Activated gamma-delta T cell treated with anti-CD3 and anti-CD28 coated beads, Interleukin-2, amount 50 U/mL, for 16 hours (primary cell): ENCODE measurements at places on chromosomes 16 and 17.
A peak's percentile ranks its signal among the peaks of the same experiment; 100 is the strongest.

DNA sequence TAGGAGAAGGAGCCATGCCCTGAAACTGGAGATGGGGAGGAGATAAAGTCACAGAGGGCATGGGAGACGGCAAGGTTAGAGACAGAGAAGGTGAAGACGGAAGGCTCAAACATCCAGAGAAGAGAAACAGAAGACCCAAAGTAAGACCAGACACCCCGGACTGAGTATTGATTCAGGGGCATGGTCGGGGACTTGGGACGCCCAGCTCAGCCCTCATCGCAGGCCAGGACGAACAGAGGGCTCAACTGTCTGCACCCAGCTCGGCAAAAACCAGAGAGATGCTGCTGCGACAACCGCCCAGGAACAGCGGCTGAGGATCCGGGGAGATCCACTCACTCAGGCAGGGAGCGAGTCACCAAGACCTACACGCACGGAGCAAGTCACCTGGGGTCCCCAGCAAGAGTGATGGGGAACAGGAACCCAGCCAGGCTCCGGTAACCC lies 999 bp downstream of the XYLT1 start:
- no peak for DNase-seq

GRCh38 chr17:52465407-52465806 lies 306.9 kb upstream of the CA10 start:
- DNase-seq, result no peak

- no peak for DNase-seq
These were observed 23.6 kb upstream of the MRPS23 start for GRCh38 chr17:57873261-57874057.

DNA sequence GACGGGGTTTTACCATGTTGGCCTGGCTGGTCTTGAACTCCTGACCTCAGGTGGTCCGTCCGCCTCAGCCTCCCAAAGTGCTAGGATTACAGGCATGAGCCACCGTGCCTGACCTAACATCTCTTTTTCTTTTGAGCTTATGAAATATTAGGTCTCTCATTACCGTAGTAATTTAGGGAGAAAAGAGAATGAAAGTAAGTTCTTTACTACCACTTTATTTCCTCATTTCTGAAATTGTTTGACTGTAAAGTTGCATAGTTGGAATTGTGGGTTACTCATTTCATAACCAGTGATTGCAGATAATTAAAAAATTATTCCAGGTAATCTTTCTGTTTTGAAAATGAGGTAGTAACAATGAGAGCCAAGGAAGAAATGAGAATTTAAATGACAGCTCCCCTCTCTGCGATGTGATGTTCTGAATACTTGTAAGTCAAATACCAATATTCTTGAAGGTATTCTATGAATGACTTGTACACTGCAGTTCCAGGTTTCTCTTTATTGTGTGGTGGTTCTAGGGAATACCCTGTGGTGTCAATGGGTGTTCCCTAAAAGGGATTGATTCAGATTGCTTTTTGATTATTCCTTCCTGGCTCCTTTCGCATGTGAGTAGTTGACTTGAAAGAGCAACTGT lies 28.3 kb downstream of the MAP2K4 start:
- DNase-seq, result no peak

GRCh38 chr17:14302431-14303099 lies 1.7 kb downstream of the HS3ST3B1 start:
- DNase-seq, result peak; percentile 71

- peak; percentile 25 for DNase-seq
These were observed 6.1 kb downstream of the DNAI2 start for GRCh38 chr17:74280093-74280513.

DNA sequence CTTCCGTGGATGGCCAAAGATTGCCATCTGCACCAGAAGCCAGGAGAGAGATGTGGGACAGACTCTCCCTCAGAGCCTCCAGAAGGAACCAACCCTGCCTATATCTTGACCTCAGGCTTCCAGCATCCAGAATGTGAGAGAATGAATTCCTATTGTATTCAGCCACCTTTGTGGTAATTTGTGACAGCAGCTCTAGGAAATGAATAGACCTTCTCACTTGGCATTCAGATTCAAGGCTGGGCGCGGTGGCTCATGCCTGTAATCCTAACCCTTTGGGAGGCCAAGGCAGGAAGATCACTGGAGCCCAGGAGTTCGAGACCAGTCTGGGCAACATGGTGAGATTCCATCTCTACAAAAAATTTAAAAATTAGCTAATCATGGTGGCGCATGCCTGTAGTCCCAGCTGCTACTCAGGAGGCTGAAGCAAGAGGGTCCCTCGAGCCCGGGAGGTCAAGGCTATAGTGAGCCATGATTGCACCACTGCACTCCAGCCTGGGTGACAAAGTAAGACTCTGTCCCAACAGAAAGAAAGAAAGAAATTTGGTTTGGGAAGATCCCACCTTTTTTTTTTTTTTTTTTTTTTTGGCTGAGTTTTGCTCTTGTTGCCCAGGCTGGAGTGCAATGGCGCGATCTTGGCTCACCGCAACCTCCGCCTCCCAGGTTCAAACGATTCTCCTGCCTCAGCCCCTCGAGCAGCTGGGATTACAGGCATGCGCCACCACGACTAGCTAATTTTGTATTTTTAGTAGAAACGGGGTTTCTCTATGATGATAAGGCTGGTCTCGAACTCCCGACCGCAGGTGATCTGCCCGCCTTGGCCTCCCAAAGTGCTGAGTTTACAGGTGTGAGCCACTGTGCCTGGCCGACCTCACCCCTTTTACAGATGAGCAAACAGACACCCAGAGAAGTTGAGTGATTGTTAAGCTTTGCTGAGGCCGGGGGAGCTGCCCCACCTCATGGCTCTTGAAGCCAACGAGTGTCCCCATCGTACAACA lies 4.3 kb upstream of the CPSF4L start:
- no peak for DNase-seq

GRCh38 chr17:74466111-74466827 lies at the start of gene CD300A:
Gene CD300A (plus strand): TSS chr17:74466634. CDS start chr17:74466704, 70 bp downstream.
- no peak for DNase-seq

GRCh38 chr17:68886401-68886800 lies 68.8 kb downstream of the ABCA8 start:
- DNase-seq, result no peak

- peak; percentile 71 for DNase-seq
These were observed 40.8 kb upstream of the CMIP start for GRCh38 chr16:81403601-81404391.

GRCh38 chr17:55154101-55154500 lies 110.7 kb upstream of the HLF start:
- DNase-seq, result no peak

DNA sequence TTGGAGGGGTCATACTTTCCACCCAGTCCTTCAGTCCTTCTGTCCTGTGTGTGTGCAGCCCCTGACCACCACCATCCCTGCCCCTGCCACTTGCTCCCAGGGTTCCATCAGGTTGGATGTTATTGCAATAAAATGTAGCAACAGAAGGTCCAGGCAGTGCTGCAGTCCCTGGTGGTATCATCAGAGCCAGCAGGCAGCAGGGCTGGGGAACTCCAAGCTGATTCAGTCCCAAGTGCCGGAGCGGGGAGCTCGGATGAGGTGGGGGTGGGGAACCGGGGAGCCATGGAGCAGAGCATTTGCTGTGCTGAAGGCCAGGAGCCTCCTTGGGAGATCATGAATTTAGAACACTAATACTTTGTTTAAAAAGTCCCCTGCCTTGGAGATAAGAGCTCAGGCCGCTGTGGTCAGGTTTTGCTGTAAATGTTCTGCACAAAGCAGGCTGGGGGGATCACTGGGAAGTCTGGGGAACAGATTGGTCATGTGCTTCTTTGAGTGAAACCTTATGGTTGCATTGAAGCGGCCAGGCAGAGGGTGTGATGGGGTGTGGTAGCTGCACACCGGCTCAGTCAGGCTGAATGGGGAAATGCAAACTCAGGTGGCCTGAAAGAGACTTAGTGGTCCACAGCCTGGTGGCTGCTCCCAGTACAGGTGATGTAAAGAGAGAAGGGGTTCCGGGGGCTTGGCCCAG lies 225.9 kb downstream of the SEC14L1 start:
- DNase-seq, result no peak

GRCh38 chr17:32602396-32602795 lies 115.6 kb downstream of the CDK5R1 start:
- no peak for DNase-seq

- DNase-seq, result no peak
These were observed 48.0 kb upstream of the CDYL2 start for GRCh38 chr16:80852261-80852872.

GRCh38 chr16:30395155-30395991 lies at the start of gene ZNF48:
Gene ZNF48 (plus strand): TSS chr16:30395420. CDS start chr16:30395795, 375 bp downstream.
- DNase-seq, result no peak

DNA sequence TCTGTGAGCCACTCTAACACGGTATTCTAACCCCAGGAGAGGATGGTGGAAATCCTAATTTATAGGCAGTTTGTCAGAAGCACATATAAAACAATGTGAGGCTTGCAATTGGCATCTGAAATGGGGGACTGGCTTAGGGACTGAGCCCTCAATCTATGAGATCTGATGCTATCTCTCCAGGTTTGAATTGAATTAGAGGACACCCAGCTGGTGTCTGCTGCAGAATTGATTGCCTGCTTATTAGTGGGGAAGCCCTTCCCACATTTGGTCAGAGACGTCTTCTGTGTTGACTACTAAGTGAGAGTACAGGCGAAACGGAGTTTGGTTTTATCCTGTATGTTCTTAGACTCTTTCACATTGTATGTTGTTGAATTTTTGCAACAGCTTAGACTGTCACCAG lies 13.6 kb upstream of the TMIGD1 start:
- DNase-seq, result no peak

DNA sequence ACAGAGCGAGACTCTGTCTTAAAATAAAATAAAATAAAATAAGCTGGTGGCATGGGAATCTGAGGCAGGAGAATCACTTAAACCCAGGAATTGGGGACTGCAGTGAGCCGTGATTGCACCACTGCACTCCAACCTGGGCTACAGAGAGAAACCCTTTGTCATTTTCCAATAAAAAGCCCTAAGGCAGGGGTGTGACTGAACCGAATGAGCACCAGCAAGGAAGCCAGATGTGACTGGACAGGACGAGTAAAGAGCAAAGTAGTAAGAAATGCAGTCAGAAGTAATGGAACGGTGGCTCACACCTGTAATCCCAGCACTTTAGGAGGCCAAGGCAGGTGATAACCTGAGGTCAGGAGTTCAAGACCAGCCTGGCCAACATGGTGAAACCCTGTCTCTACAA lies 3.8 kb upstream of the RPL23 start:
- DNase-seq, result no peak

DNA sequence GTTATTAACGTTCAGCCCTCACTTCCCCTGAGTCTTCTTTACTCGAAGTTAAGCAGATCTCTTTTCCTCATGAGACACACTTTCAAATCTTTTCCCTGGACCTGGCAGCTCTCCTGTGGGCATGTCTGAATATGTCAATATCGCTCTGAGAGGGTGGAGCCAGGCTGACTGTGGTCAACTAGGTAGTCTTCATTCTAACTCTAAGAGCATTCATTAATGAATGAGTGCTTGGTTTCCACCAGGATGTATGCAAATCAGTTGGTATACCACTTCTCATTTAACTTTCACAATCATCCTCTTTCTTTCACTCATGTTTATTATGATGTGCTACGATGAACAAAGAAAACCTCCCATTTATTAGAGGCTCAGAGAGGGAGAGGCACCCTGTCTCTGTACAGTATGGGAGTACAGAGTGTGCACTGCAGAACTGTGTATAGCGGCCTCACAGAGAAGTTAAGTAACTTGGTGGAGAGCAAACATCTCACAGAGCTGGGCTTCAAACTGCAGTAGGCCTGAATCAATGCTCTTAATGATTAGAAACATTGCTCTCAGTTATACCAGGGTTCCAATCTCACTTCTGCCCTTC lies 39.9 kb downstream of the OTOA start:
- no peak for DNase-seq

DNA sequence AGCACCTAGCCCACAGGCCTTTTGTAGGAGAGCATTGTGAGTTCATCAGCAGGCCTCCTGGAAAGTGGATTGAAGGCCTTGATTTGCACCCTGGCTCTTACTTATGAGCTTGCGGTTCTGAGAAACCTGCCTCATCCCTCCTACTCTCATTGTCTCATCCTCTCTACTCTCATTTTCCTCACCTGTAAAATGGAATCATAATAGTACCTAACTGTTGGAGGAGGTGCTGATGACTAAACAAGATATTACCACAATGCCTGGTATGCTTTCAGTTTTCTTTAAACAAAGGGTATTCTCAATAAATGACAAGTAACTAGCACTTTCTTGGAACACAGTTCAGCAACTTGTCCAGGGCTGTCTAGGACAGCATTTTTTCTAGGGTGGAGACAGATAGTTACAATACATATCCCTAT lies 243.1 kb upstream of the MAF start:
- DNase-seq, result no peak

DNA sequence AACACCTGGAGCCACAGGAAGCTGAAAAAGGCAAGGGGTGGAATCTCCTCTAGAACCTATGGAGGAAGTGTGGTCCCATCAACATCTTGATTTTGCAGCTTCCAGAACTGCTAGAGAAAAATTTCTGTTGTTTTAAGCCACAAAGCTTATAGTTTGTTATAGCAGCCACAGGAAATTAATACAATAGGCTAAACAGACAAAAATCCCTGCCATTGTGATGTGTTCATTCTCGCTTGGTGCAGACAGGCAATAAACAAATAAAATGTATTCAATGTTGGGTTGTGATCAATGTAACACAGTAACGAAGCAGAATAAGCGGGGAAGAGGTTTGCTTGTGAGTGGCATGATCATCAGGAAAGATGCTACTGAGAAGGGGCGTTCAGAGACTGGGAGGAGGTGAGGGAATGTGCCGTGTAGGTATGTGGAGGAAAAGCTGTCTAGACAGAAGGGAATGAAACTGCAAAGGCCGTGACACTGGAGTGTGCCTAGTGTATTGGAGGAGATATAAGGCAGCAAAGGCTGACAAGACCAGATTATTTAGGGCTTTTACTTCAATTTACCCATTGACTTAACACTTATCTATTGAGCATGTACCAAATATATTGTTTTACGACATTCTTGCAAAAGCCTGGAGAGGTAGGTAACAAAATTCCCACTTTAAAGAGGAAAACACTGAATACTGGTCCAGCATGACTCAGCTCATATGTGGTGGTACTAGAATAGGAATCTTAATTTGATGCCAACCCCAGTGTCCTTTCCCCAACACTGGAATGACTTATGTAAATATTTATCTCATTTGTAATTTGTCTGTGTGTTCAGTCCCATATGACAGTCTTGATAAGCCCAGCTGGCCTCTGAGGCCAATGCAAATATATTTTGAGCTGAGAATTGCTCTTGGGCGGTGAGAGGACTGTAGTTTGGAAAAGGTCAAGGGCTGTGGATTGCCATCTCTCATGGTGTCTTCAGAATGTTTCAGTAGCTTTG lies 375.9 kb downstream of the CDH13 start:
- no peak for DNase-seq
